Naive thymus-derived CD8-positive, alpha-beta T cell (primary cell): ENCODE measurements at places on chromosomes 11 and 22.

DNA sequence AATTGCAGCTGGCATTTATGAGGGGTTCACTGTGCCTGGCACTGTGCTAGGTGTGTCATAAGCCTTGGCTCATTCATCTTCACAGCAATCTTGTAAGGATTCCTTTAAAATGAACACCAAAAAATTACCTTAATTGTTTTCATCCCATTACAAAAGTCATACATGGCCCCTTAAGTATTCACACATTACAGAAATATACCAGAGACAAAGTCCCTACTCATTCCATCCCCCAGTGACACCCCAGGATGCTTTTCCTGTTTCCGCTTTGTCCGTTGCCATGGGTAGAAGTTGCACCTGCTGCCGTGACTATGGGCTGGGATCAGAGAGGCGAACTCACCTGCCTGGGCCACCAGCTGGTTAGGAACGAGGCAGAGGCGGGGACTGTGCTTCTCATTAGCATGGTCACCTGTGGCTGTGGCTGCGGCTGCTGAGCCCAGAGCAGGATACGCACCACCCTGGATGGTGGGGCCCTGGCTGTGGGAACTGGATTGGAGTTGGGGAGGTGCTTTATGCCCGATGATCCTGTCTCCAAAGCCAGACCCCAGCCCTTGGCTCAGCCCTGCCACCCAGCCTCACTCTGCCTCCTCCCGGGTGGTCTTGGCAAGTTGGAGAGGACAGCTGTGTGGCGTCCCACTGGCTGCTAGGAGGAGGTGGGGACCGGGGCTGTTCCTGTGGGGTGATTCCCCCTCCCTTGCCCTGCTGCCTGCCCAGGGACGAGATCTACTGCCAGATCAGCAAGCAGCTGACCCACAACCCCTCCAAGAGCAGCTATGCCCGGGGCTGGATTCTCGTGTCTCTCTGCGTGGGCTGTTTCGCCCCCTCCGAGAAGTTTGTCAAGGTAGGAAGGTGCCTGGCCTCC is 60.8 kb downstream of the MYO7A start:
- no peak for DNase-seq

DNA sequence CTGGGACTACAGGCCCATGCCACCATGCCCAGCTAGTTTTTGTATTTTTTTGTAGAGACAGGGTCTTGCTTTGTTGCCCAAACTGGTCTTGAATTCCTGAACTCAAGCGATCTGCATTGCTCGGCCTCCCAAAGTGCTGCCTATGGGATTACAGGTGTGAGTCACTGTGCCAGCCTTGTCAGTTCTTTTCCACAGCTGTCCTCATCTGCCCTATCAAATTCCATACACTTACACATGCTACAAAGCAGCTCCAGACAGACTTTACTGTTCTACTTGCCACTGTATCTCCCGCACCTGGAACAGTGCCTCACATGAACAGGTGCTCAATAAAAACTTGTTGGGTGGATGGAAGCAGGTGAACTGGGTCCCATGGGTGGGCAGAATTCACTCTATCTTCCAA is 8.2 kb downstream of the STX5 start:
- DNase-seq = no peak

- DNase-seq = no peak
These were observed 11.6 kb upstream of the TSKU start for GRCh38 chr11:76771446-76772099.

DNA sequence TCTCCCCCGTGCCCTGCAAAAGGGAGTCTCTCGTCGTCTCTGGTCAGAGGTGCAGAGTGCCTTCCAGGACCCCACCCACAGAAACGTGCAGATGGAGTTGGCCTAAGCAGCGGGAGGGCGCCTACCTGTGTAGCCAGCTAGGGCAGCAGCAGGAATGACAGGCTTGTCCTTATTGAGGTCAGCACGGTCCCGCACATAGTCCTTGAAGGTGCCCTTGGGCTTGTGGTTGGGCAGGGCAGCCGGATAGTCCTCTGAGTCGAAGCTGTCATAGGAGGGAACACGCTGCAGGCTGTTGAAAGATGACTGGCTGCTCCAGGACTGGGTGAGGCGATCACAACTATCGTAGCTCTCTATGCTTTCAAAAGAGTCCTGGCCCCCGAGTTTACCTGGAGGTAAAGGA is 107.3 kb downstream of the ETS1 start:
- DNase-seq = no peak

GRCh38 chr11:9506489-9507276 is 45.9 kb downstream of the ZNF143 start:
- DNase-seq = peak; percentile 63

DNA sequence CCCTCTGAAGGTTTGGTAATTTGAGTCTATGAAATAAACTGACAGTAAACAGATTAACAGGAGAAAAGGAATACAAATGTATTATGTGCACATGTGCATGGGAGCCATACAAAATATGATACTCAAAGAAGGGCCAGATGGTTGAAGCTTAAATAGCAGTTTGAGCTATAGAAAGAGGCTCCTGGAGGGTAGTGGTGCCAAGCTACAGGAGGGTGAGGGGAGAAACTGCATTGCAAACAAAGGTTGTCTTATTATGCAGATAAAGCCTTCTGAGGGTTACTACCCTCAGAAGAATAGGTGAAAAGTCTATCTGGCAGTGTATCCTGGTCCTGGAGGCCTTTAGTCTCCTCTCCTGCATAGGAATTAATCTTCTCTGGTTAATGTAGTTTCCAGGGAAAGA is 267.3 kb upstream of the MPPED2 start:
- DNase-seq = no peak

DNA sequence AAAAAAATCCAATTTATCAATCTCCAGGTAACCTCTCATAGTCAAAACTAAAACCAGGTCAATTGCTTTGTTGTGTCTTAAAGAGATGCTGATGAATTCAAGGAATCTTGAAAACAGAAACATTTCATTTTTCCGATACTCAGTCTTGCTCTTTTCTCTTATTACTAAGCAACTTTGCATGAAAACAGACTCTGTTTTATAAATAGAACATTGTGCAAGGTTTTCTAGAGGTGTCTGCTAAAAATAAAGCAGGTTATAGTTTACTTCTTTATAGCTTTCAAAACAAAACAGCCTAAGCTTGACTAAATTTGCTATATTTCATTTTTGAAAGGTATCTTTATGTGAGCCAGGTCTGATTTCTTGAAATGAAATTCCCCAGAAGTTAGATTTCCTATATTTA is 109.3 kb downstream of the ARL14EP start:
- no peak for DNase-seq

- peak; percentile 20 for DNase-seq
These were observed 22.1 kb downstream of the LMO2 start for GRCh38 chr11:33869481-33870422.

GRCh38 chr22:50608996-50609395 is 8.4 kb downstream of the MAPK8IP2 start:
- no peak for DNase-seq

- no peak for DNase-seq
These were observed 5.8 kb upstream of the SLC43A3 start for GRCh38 chr11:57432714-57433163.

- no peak for DNase-seq
These were observed 25.9 kb downstream of the ALG9 start for GRCh38 chr11:111845276-111846028.

- no peak for DNase-seq
These were observed 77.9 kb downstream of the CWC15 start for GRCh38 chr11:94895451-94895850.

GRCh38 chr11:111272420-111272819 is 25.9 kb upstream of the POU2AF3 start:
- no peak for DNase-seq

- peak; percentile 94 for DNase-seq
These were observed 1.1 kb upstream of the CD248 start for GRCh38 chr11:66317723-66318599.

GRCh38 chr11:88194990-88195389 is 19.7 kb upstream of the RAB38 start:
- DNase-seq = no peak

DNA sequence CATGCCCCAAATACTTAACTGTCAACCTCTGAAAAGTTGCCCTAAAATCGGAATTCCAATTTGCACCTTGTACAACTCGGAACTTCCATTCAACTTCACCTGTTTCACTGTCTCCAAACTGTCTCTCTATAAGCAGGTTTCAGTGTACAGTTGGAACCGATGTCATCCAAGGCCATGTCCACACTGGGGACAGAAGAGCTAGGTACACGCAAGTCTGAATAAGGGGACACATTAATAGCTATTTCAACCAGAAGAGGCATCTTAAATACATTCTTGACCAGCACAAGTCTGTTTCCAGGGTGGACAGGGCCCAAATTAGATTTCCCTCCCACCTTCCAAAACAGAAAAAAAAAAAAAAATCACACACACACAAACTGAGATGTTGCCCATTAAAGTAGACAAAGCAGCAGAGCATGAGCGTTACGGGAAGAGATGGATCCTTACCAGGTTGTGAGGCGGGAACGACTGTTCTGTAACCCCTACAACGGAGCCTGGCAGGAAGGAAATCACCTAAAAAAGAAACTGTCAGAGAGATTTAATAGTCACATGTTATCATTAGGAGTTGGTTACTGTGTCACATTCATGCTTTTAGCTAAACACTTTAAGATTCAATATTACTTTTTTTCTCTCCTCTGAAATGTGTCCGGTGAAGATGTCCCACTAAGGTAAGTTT is 1.7 kb downstream of the CREBZF start:
- DNase-seq = no peak

DNA sequence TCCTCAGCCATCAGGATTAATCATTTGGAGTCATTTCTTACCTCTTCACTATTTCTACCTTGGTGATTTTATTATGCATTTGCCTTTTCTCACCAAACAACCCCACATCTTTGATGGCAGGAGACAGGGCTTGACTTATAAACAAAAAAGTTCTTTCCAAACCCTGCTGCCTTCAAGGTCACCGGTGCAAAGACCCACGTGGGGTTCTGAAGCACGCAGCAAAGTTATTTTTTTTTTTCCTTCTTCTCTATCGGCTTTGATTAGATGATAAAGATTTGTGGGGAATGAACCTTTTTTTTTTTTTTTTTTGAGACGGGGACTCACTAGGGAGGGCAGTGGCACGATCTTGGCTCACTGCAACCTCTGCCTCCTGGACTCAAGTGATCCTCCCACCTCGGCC is 44.1 kb downstream of the DRG1 start:
- DNase-seq = no peak

DNA sequence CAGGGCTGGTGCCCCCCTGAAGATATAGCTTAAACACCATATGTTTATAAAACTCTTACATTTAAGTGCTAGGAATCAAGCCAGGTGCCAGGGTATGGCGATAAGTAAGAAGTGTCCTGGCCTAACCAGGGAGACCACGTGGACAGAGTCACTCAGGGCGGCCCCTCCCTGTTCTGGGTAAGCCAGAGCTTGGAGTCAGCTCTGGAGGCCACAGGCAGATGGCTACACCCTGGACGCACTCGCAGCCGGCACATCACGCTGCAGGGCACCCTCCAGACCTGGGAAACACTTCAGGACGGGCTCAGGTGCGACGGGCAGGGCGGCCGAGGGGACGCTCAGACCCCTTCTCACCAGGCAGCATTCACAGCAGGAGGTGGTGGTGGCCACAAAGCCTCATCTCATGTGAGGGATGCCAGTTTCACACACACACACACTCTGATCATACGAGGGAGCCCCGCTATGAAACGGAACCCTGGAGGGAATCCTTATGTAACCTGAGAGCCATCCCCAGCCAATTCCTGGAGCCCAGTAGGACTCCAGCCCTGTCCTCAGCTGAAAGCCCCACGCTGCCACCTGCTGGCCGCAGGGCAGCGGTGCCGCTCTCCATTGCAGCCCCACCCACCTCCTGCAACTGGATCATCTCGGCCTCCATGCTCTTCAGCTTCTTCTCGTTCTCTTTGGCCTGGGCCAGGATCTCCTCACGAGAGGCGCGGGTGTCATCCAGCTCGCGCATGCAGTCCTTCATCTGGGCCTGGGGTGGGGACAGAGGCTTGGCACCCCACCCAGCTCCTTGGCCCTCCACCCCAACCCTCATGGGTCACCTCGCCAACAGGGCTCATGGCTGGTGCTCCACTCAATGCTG is 33.4 kb downstream of the APOL1 start:
- DNase-seq = peak; percentile 55

GRCh38 chr22:35930933-35931332 is 97.7 kb downstream of the RBFOX2 start:
- DNase-seq = no peak

DNA sequence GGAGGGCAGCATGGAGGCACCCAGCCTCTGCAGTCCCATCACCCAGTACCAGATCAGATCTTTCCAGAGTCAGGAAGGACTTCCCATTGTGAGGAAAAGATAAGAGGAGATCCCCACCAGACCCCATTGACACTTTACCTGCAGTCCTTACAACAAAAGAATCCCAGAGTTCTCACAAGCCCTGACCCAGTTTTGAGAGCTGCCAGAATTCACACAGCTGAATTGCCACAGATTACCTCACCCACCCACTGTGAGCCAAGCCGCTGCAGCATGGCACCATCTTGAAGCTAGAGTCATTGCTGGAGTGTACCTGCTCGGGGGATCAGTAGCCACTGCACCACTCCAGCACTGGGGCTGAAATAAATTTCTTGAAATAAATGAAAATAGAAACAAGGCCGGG is 91.8 kb upstream of the UBASH3B start:
- no peak for DNase-seq

- DNase-seq = no peak
These were observed 10.6 kb upstream of the SH3BP1 start for GRCh38 chr22:37628830-37629229.

- DNase-seq = no peak
These were observed 1136.2 kb downstream of the LRRC4C start for GRCh38 chr11:40323241-40323640.

GRCh38 chr11:70699294-70700221 is 301.2 kb downstream of the CTTN start:
- no peak for DNase-seq

- no peak for DNase-seq
These were observed 38.9 kb downstream of the NTM start for GRCh38 chr11:131409345-131409744.

DNA sequence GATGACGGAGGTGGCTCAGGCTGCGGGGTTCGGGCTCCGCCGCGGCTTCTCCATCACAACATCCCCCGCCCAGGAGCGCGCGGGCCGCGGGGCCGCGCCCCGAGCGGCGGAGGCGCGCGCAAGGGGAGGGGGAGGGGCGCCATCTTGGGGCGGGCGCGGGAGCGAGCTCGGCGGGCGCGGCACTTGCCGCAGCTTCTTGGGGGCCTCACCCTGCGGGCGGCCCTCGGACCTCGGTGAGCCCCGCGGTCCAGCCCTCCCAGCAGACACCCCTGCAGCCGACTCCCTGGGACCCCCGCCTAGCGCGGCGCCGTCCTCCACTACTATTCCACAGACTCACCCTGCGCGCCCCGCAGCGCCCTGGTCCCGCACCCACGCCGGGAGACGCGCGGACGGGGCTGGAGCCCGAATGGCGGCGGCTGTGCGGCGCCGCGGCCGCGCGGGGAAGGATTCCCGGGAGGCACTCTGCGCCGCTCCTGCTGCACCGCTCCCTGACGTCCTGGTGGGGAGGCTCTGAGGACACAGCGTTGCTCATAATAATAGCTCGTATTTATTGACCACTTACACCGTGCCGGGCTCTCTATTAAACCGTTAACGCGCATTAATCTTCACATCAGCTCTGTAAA is at the start of gene APBB1:
Gene APBB1, minus strand, starts transcription at position 86 of the 623 bp plus-strand sequence. CDS start 7,747 bp downstream, outside the sequence.
- peak; percentile 83 for DNase-seq
